Activated T-cell treated with anti-CD3 and anti-CD28 coated beads, Interleukin-2, amount 50 U/mL, for 72 hours (primary cell): ENCODE measurements at places on chromosomes 12 and 14. TPM values are rescaled to one million over a fixed set of nuclear protein-coding genes. Genes with fewer than 3 reads are reported as not detected.

- DNase-seq: no peak
Measured at GRCh38 chr12:28631831-28632230, 441.6 kb downstream of the CCDC91 start.

Gene ANO4
- total RNA-seq: not detected

GRCh38 chr12:91339106-91339505 lies 156.5 kb upstream of the DCN start:
- DNase-seq: no peak

- no peak for DNase-seq
Measured at GRCh38 chr12:100295764-100296555, 29.0 kb downstream of the SCYL2 start.

- DNase-seq: no peak
Measured at GRCh38 chr12:58323676-58324075, 382.3 kb downstream of the ATP23 start.

DNA sequence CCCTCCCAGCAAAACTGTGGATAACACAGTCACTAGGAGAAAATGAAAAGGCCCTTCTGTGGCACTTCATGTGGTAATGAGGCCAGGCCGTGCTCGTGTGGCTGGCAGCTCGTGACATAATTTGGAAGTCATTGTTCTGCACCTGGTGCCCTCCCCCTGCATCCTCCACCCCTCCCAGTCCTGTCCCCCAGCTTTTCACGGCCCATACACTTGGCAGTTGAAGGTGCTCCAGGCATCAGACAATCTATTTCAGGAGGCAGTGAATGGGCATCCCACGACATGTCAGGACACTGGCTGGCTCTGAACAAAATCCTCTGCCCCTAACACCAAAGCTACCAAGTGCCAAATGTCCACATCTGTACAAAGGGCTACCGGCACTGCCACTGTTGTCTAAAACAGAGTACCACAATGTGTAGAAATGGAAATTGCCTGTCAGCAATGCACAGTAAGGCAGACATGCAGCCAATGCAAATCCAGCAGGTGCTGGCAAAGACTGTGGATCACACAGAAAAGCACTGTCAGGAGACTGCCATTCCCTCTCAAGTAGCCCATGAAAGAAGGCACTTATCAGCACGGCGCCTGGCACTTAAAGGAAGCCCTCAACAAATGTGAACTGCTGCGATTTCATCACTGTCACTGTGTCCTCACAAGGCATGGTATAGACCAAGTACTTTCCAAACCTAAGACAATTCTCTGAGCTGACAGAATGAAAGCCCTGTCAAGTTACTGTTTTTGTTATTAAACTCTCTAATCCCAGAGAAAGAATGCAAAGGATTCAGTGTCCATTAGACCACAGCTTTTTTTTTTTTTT lies 39.1 kb downstream of the CORO1C start:
- DNase-seq: no peak

DNA sequence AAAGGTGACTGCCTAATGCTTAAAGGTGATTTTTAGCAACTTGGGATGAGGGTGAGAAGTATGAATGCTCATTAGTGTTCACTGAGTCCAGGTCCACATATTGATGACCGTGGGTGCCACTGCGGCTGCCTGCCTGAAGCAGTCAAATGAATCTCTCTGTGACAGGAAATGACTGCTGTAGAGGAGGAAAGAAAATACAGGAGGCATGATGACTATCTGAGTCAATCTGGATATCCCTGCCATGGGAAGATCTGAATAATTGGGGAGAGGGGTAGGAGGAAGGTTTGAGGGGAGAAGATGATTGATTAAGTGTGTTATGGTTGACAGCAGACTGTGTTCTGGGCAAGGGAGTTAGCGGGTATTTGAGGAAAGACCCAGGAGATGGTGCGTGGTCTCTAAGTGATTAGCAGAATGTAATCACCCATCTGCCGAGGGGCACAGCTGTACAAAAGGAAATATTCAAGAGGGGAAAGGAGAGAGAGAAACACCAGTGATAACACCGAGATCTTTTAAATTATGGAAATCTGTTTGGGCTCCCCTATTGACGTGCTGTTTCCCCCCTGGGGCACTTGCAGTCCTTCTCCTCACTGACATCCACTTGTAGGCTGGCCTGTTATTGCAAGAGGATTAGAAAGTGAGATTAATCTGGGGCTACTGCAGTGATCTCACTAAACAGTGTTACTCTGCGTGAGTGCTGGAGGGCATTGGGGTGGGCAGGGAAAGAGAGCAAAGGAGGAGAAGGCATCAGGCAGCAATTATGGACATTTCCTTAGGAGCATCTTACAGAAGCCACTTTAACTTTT lies 97.7 kb downstream of the AKAP6 start:
- DNase-seq: no peak

DNA sequence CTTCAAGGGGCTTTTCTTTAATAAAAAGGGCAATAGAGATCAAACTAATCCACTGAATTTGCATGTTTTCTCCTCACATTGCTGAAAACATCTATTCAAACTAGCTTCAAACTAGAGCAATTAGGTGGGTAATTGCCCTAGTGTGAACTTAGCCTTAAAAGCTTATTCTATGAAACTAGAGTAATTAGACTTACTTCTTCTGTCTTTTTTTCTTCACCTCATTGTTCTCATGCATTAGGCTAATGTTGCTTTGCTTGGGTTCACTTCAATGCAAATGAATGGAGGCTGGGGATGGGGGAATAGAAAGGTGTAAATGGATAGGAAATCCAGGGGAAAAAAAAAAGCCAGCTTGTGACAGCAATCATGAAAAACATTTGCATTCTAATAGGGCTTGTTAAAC lies 414.8 kb upstream of the LMO3 start:
- DNase-seq: no peak

Gene DAO
- not detected for total RNA-seq

- no peak for DNase-seq
Measured at GRCh38 chr12:27667540-27667939, 28.7 kb upstream of the REP15 start.

DNA sequence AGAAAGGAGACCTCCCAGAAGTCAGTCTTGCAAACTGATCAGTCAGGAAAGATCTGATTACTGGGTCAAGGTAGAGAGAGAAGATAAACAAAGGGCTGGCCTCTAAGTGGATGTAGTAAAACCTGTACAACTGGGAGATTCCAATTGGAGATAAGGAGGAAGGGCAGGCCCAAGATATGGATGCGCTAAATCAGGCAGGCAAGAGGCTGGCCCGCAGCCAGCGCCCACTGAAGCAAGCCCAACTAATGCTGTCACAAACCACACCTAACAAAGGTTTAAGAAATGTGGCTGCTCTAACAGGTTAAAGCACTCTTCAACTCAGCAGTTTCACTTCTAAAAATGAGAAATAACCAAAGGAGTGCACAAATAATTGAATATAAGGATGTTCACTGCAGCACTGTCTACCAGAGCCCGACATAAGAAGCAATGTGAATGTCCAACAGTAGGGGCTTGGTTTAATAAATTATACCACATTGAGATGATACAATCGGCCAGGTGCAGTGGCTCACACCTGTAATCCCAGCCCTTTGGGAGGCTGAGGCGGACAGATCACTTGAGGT lies 4.7 kb downstream of the GLTP start:
- no peak for DNase-seq
